ENCODE measurements at places on chromosomes 7 and 10. TPM values are rescaled to one million over a fixed set of nuclear protein-coding genes. Genes with fewer than 3 reads are reported as not detected.

GRCh38 chr10:34314457-34314856 is 500.6 kb downstream of the PARD3 start:
- H3K27me3 ChIP-seq, result no peaks in the 10 kb centered on the region
- H3K4me1 ChIP-seq, result peaks cover 4% of the 10 kb centered on the region
- no peak overlapping the region for H3K27ac ChIP-seq
- H3K4me3 ChIP-seq, result no peak overlapping the region

DNA sequence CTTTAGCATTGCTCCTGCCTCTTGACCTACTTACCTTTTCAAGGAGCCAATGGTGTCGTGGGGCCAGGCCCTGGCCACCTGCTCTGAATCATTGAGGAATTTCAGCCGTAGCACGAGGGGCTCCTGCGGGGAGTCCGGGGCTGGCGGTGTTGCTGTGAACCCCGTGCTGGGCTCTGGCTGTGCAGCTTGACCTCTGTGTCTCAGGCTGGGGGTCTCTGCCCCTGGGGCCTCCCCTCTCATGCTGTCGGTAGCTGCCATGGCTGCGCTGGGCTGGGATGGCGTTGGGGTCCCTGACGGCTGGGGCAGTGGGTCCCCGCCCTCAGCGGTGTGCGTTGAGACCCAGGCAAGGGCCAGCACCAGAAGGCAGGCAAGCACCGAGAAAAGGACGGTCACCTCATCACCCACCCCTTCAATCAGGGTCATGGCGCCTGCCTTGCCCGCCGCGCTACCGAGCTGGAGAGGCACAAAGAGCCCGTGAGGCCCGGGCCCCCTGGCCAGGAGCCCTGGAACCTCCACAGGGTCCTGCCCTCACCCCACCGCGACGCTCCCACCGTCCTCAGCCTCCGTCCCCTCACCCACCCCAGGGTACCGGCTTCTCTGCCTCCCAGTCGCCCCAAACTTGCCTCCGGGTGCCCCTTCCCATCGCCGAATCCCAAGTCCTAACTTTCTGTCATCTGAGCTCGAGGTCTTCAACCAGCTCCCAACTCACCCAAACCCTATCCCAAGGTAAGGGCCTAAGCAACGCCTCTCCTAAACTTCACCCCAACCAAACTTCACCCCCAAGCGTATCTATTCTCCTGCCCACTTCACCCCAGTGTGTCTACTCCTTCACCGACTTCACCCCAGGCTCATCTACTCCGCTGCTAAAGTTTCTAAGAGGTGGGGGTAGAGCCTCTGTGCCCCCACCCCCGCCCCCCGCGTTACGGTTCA is 887 bp downstream of the TMUB1 start:
- peaks cover 6% of the 10 kb centered on the region for H3K27me3 ChIP-seq
- peak overlapping the region; percentile 98 for H3K4me3 ChIP-seq
- DNase-seq, result peak; percentile 80

GRCh38 chr10:130430291-130430690 is 294.1 kb downstream of the GLRX3 start:
- no peaks in the 10 kb centered on the region for H3K36me3 ChIP-seq
- DNase-seq, result no peak
- no peak overlapping the region for H3K4me3 ChIP-seq
- no peaks in the 10 kb centered on the region for H3K27me3 ChIP-seq
- no peaks in the 10 kb centered on the region for H3K4me1 ChIP-seq
- no peak overlapping the region for H3K27ac ChIP-seq

- H3K4me3 ChIP-seq, result no peak overlapping the region
- peak overlapping the region; percentile 49 for H3K27ac ChIP-seq
- H3K36me3 ChIP-seq, result no peaks in the 10 kb centered on the region
Measured at GRCh38 chr7:93559639-93560491, 14.7 kb downstream of the CALCR start.

DNA sequence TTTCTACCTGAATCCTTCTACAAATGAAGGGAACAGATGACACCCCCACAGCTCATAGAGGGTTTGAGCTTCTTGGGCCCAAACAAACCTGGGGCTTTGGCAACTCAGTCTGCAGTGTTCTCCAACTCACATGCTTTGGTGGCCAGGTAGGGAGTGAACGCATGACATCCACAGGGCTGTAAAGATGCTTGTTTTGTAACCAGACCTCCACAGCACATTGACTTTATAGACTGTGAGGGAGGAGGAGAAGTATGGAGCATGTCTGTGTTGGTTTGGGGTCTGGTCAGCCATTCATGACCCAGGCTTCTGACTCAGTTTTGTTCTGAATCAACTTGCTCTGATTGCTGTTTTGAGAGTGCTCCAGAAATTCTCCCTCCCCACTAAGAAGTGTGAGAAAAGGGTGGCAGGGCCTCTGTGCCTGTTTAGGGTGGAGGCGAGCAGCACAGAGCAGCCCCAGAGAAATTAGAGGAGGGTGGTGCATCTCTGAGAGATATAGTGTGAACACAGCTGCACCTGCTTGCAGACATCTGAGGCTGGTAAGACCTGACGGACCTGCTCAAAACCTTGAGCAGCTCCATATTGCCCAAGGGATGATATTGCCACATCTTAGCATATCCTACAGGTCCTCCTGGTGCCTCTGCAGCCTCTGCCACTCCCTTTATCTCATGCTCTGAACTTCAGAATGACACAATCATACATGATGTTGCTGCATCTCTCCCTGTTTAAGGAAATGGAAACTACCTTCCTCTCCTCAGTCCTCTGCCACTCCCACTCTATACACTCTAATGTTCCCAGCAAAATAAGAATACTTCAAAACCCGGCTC is 287.7 kb downstream of the ABCA13 start:
- no peaks in the 10 kb centered on the region for H3K4me1 ChIP-seq
- H3K4me3 ChIP-seq, result no peak overlapping the region
- DNase-seq, result no peak
- no peaks in the 10 kb centered on the region for H3K27me3 ChIP-seq

- H3K4me3 ChIP-seq, result no peak overlapping the region
- H3K27me3 ChIP-seq, result no peaks in the 10 kb centered on the region
- H3K4me1 ChIP-seq, result peaks cover 2% of the 10 kb centered on the region
- H3K36me3 ChIP-seq, result peaks cover 6% of the 10 kb centered on the region
- no peak for DNase-seq
Measured at GRCh38 chr10:88835910-88836221, 15.8 kb downstream of the ANKRD22 start.

- H3K27me3 ChIP-seq, result no peaks in the 10 kb centered on the region
- DNase-seq, result no peak
- H3K27ac ChIP-seq, result no peak overlapping the region
- no peaks in the 10 kb centered on the region for H3K4me1 ChIP-seq
Measured at GRCh38 chr10:3236644-3237404, 64.2 kb upstream of the PITRM1 start.

DNA sequence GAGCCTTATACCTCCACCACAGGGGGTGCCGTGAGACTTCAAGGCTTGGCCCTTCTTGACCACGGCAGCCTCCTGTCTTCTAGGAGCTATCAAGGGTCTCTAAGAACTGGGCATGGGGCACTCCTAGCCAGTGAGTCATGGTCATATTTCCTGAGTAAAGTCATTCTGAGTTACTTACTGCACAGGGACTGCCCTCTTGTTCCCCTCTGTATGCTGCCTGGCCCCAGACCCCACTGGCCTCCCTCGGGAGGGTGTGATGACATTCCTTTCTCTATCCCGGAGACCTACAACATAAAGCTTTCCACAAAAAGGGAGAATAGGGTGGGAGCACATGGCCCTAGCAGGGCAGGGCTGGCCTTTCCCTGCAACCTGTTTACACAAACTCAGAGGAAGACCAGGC is 21.4 kb downstream of the DPCD start:
- H3K36me3 ChIP-seq, result no peaks in the 10 kb centered on the region
- no peaks in the 10 kb centered on the region for H3K4me1 ChIP-seq
- H3K27ac ChIP-seq, result no peak overlapping the region
- no peaks in the 10 kb centered on the region for H3K27me3 ChIP-seq
- no peak overlapping the region for H3K4me3 ChIP-seq
- DNase-seq, result no peak

DNA sequence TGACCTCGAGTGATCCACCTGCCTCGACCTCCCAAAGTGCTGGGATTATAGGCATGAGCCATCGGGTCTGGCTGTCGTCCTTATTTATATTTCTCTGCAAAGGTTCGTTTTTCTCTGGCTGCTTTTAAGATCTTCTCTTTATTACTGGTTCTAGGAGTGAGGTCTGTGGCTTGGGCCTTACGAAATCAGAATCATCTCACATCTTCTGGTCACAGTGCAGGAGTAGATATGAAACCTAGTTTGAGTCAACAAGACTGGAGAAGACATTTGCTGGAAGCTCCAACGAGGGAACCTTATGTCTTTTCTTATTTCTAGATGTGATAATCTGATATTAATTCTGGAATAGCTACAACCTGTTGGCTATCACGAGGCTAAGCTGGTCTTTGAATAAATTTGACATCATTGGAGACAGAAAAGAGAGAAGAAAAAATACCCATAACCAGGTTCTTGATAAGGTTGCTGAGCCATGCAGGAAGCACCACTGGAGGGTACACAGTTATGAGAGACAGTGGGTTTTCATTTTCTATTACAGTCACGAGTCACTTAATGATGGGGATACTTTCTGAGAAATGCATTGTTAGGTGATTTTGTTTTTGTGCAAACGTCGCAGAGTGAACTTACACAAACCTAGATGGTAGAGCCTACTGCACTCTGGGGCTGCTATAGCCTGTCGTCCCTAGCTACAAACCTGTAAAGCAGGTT is 25.6 kb upstream of the IL15RA start:
- no peak overlapping the region for H3K27ac ChIP-seq
- no peaks in the 10 kb centered on the region for H3K27me3 ChIP-seq
- H3K36me3 ChIP-seq, result no peaks in the 10 kb centered on the region
- no peak for DNase-seq

DNA sequence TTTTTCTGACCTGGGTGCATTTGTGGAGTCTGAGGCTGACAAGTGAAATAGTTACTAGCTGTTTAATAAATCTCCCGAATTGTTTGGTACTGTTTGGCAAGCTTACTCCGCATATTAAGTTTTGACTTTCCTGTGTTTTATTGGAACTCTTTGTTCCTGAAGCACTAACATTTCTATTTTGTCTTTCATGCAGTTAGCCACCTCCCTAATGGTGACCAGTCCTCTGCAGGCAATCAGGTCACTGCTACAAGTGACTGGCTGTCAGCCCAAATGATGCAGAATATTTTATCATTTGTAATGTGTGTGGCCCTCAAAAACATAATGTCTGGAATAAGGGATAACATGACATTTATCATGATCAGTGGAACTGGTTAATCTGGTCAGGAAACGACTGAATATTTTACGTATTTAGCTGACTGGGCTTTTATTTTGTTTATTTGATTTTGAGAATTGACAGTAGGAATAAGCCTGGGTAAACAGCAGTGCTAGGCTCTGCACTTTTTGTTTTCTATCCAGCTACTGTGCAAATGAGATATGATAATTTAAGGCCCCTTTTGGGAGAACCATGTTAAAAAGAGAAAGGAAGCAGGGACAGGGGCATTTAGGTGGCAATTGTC is 82.9 kb downstream of the ST7 start:
- H3K4me1 ChIP-seq, result peaks cover 6% of the 10 kb centered on the region
- H3K4me3 ChIP-seq, result no peak overlapping the region
- no peaks in the 10 kb centered on the region for H3K27me3 ChIP-seq
- DNase-seq, result no peak
- H3K27ac ChIP-seq, result no peak overlapping the region
- no peaks in the 10 kb centered on the region for H3K36me3 ChIP-seq

GRCh38 chr7:46960970-46961369 is 620.9 kb downstream of the TNS3 start:
- no peak overlapping the region for H3K27ac ChIP-seq
- no peaks in the 10 kb centered on the region for H3K36me3 ChIP-seq
- H3K4me3 ChIP-seq, result no peak overlapping the region
- no peaks in the 10 kb centered on the region for H3K27me3 ChIP-seq
- no peaks in the 10 kb centered on the region for H3K4me1 ChIP-seq

- DNase-seq, result peak; percentile 15
- peak overlapping the region; percentile 52 for H3K4me3 ChIP-seq
- peak overlapping the region; percentile 84 for H3K27ac ChIP-seq
- H3K36me3 ChIP-seq, result no peaks in the 10 kb centered on the region
- peaks cover 53% of the 10 kb centered on the region for H3K27me3 ChIP-seq
Measured at GRCh38 chr10:60732198-60732806, 46.0 kb upstream of the CDK1 start.

DNA sequence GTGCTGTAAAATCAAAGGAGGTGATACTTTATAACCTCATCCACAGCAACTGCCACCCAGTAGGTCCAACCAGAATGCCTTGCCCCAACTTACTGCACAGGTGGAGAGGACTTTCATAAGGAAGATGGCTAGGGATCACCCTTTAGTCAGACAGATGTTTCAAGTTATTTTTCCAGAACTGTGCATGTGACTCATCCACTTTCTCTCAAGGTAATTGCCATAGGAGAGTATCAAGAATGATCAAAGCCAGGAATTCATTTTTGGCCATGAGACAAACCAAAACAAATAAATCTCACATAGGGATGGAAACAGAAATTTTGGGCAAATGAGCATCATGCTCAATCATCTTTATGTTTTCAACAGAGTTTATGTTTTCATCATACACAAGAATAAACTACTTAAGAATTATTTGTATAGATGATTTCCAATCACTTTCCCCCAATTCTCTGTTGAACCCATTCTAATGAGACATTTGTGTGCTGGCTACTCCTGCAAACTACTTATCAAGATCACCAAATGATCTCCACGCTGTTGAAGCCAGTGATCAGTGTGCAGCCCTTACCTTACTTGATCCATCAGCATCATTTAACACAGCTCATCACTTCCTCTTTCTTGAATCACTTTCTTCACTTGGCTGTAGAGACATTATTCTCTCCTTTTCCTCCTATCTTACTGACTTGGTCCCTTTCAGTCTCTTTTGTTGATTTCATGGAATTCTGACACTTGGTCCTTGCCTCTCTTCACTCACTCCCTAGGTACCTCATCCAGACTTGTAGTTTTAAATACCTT is 74.0 kb downstream of the SLC16A9 start:
- no peak overlapping the region for H3K27ac ChIP-seq
- no peak for DNase-seq
- no peak overlapping the region for H3K4me3 ChIP-seq
- no peaks in the 10 kb centered on the region for H3K36me3 ChIP-seq
- H3K4me1 ChIP-seq, result no peaks in the 10 kb centered on the region
- no peaks in the 10 kb centered on the region for H3K27me3 ChIP-seq

Gene PON3
- 49.3 TPM for total RNA-seq

Gene FKBP6
- 0.18 TPM for total RNA-seq

Gene KCNMA1
- total RNA-seq, result 14.8 TPM

Gene CRPPA
- total RNA-seq, result 2.1 TPM

Gene CPA2
- total RNA-seq, result not detected

Gene ZNF365
- total RNA-seq, result 2.9 TPM

Gene PAX2
- total RNA-seq, result not detected
